ENCODE measurements at places on chromosomes 6 and 20.
A peak's percentile ranks its signal among the peaks of the same experiment; 100 is the strongest.

DNA sequence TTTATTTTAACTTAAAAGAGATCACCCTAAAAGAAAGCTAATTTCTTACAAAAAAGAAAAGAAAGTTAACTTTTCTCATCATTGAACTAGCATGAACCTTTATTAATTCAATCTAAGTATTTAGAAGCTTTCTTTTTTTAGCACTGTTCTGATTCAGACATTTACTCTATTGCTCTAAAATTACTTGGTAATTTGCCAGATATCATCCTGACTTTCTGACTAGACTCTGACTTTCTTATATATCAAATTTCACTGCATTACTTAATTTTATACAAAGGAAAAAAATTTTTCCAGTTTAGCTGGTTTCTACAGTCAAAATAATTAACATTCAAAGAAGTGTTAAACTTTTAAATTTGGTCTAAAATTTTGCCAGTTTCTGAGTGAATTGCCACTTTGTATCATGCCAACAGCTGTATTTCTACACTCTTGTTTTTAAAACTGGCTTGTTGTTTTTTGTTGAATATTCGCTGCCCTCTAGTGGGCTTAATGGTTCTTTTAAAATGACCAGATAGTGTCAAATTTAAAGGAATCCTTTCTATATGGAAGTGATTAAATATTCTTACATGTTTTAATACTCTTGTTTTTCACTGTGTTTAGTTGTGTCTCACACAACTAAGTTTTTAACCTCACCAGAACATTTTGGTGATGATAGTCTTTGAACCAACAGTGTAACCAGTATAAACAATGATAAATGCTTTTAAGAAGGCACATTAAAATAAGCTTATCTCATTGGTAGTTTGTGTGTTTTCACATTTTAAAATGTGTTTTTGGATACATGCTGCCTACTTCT, 102.0 kb downstream of the POPDC3 start:
- peak; percentile 61 for DNase-seq

DNA sequence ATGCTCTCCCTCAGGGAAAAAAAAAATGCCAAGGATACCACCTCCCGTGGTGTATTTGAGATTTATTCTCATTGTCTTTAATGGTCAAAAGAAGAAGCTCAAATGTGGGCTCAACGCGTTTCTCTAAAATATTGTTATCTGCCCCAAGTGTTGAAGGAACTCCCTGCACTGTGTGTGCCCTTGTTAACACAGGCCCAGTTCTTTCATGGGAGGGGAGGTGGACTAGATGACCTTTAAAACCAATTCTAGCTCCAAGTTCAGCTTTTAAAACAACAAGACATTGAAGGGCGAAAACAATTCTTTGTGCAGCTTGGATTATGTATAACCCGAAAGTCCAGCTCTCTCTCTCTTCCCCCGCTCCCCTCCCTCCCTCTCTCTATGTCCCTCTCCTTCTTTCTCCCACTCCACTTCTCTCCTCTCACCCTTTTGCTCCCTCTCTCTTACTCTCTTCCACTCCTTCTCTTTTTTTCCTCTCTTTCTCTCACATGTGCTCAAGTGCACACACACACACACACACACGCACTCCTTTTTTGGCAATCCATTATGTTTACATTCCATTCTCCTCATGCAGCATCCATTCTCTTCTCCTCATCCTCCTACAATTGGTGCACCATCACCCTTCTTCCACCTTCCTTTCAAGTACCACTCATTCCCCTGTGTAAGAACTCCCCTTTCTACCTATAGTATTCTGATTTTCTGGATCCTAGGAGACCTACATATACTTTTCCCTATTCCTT, 8.5 kb downstream of the HLA-DMB start:
- DNase-seq: no peak

DNA sequence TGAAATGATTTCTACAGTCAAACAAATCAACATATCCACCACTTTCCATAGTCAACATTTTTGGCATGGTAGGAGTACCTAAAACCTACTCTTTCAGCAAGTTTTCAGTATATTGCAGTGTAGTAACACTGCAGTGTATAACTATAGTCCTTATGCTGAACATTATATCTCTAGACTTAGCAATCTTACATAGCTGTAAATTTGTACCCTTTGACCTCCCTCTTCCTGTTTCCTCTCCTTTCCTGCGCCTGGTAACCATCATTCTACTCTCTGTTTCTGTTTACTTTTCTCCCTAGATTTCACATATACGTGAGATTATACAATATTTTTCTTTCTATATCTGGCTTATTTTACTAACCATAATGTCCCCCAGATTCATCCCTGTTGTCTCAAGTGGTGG, 40.2 kb downstream of the SMAP1 start:
- no peak for DNase-seq

- DNase-seq: peak; percentile 50
These were observed 458 bp upstream of the ARMC12 start for GRCh38 chr6:35736253-35736894.

GRCh38 chr6:84086545-84087429, 53.2 kb downstream of the MRAP2 start:
- DNase-seq: no peak
